ENCODE measurements at places on chromosomes 7 and 10.

- DNase-seq, result no peak
Observed at GRCh38 chr10:103281753-103282152, 4.8 kb downstream of the INA start.

DNA sequence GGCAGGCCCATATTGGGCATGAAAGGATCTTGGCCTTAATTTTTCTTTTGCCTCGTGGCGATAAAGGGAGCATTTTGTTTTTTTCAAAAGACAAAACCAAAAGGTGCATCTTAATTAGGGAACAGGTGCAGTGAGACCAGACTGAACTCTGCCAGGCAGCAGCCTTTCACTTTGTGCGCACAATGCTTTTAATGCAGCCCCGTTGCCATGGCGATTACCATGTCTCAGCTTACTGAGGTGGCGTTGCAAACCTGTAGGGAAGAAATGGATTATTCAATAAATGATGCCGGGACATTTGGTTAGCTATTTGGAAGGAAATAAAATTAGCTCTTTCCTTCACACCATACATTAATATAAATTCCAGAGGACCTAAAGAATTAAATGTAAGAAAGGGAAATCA, 61.9 kb downstream of the MYL10 start:
- DNase-seq, result no peak

DNA sequence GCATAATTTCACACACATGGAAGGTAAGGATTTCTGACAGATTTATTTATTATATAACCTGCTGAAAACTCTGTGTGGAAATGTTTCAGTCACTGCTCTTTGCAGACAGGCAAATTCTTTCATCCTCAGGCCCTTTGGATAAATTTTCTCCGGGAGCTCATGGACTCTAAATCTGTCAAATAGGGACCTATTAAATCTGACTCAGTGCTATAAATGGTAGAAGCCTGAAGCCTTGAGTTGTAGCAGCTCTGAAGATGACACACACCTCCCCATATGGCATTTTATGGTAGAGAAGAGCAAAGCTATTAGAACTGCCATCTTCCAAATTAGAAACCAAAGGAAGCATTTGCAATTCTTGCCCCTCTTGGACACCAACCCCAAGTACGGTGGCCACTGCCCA, 808.7 kb downstream of the XPNPEP1 start:
- DNase-seq, result no peak

GRCh38 chr7:95404316-95404865, 8.2 kb upstream of the PON3 start:
- DNase-seq, result no peak

GRCh38 chr10:10499839-10500238, 517.8 kb upstream of the CELF2 start:
- DNase-seq, result no peak

DNA sequence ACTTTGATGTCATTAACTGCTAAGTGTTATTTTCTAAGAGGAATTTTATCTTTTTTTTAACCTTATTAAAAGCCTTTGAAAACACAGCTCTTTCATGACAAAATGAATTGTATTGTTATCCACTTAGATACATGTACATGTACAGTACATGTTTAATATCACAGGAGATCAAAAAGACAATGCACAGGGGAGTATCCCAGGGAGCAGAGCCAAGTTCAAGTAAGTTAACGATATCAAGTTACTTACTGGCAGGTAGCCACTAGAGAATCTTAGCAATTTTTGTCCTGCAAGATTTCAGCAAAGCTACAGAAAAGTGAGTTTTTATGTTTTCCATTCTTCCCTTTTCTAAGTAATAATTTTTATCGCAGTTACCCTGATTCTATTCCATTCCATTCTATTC, 33.9 kb upstream of the ARL4A start:
- DNase-seq, result no peak

DNA sequence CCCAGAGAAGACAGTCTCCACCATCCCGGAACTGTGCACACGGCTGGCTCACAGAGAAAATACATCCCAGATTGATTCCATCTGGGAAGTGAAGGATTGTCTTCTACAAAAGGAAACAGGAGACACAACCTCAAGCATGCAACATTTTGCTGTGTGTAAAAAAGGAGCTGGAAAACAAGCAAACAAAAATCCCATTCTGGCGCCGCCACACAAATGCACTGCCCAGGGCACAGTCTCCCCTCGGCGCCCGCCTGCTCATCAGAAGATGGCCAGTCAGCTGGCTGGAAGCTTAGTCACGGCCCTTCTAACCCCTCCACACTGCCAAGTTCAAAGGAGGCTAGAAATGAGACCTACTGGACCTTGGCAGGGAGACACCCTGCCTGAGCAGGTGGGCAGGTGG, 14.1 kb upstream of the CYTH3 start:
- DNase-seq, result no peak

DNA sequence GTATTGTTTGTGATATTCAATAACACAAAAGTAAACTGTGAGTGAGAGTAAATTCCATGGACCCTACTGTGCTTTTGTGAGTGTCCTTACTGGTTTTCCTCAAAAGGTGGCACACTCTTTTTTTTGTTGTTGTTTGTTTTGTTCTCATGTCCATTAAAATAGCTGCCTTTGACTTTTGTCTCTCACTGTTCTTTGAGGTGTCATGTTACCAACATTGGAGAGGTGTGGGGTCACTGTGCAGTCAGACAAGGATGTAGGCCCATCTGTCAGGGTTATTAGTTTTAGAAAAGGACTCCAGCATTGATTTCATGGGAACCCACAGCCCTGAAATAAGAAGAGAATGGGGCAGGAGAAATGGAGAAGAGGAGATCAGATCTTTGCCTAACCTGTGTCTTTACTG, 383.1 kb downstream of the SORCS3 start:
- DNase-seq, result no peak

- peak; percentile 14 for DNase-seq
Observed at GRCh38 chr10:70132098-70133029, at the start of gene AIFM2. Gene AIFM2, minus strand, starts transcription at chr10:70132825. Its CDS starts 8,741 bp downstream, at chr10:70124084.

GRCh38 chr10:97714401-97715258, 1.1 kb downstream of the MARVELD1 start:
- DNase-seq, result peak; percentile 8

- DNase-seq, result no peak
Observed at GRCh38 chr10:110034596-110034995, 26.8 kb downstream of the ADD3 start.

DNA sequence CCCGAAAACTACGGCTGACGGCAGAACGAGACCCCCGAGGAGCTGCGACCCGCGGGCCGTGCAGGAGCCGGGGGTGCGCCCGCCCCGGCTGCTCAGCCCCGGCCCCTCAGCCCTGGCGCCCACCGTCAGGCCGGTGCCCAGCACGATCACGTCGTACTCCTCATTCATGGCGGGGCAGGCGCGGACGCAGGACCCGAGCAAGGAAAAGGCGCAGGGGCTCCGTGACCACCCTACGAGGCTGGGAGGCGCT, 218 bp downstream of the GDI2 start:
- no peak for DNase-seq

GRCh38 chr7:22771872-22772228, 44.9 kb downstream of the IL6 start:
- DNase-seq, result no peak

- no peak for DNase-seq
Observed at GRCh38 chr10:97724341-97724941, 10.9 kb downstream of the MARVELD1 start.

DNA sequence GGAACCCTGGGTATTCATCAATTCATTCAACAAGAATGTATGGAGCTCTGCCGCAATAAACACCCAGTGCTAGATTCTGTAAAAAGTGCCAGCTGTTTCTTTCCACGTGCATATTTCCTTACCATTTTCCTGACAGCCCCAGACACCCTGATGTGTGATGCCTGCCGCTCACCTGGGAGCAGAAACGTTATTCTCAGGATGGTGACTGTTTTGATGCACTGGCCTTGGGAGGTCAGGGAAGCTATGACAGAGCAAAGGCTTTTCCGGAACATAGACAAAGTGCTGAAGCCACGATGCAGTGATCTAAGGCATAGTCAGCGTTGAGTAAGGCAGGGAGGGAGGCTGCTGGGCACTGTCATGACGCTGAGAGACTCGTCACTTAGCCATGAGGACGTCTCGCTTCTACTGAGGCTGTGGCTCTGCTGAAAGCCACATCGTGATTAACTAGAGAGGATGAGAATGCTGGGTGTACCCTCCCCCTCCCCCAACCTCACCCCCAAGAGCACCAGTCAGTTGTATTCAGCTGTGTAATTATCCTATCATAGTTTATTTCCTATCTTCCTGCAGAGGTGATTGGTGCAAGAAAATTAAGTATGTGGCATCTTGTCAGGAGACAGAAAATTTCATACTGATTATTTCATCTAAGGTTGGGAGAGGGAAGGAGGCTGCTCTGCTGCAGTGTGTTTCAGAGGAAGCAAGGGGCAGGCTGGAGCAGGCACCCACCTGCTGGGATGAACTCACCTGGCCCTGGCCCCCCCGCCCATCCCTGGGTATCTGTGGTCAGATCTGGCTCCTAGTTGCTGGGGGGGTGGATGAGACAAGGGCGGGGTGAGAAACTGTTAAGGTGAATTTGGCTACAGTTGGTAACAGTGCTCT, 48.8 kb upstream of the SMNDC1 start:
- peak; percentile 44 for DNase-seq

GRCh38 chr7:148645898-148646297, 52.8 kb upstream of the CUL1 start:
- DNase-seq, result no peak

GRCh38 chr10:22386503-22386902, 41.2 kb downstream of the SPAG6 start:
- DNase-seq, result no peak

DNA sequence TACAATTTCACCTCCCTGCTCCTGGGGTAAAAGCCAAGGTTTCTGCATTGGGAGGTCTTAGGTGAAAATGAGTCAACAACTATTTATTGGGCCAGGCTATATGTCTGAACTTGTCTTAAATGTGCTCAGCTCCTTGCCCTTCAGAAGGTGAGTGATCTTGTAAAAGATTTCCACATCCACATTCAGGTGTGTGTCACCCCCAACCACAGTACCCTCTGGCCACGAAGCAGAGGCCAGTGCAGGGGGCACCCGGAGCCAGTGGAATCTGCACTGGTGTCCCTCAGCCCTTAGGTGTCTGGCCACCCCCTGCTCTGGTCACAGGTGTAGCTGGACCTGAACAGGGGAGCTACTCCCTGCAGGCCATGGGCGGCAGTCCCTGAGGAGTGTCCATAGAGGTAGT, 198.5 kb downstream of the PAXIP1 start:
- no peak for DNase-seq

DNA sequence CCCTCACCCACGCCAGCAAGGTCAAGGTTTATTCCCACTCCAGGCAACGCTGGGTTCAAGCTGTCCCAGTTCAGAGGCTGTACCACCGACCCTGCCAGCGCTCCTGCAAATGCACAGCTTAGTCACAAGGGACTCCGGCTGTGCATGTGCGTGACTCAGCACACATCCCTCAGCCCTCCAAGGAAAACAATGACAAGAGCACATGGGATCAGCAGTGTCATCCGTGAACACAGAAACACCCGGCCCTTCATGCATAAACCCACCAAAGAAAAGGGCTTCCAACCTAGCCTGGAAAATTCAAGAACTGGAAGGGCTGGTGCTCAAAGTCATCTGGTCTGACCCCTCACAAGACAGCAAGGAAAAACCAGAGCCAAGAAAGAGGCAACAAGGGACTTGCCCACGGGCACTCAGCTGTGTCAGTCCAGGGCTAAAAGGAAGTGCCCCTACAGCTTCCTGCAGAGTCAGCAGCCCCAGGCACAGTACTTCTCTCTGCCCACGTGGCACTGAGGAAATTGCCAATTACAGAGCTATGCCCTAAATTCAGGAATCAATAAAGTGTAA, 106.1 kb downstream of the KCNMA1 start:
- no peak for DNase-seq

GRCh38 chr10:90167174-90168064, 466.0 kb downstream of the KIF20B start:
- no peak for DNase-seq

- no peak for DNase-seq
Observed at GRCh38 chr10:113853578-113854012, 287 bp downstream of the DCLRE1A start.

DNA sequence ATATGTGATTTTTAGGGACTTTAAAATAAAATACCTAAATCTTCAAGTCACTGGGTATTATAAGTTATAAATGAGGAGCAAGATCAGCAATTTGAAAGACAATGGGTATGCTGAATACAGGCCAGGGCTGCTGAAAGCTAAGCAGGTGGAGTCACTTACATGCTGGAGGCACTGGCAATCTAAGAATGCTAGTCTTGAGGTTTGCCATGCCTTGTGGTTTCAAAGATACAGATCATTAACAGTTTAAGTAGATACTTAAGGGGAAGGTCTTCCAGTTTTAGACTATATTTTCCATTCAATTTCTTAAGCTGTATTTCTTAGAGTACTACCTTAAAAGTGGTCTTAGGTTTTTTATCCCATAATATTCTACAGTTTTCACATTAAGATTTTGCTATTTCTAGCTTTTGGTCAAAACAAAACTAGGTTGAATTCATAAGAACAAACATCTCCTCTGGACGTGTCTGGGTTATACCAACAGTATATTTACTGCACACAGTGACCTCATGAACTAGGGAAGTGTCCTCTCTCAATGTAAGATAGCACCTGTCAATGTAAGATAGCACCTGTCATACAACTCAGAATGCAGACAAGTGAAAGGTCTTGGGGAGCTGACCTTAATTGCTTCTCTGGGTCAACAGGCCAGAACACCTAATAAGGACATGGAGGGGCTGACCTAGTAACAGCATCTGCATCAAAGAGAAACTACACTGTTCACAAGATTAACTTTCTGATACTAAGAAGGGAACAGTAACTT, 2.0 kb downstream of the SRI start:
- no peak for DNase-seq

DNA sequence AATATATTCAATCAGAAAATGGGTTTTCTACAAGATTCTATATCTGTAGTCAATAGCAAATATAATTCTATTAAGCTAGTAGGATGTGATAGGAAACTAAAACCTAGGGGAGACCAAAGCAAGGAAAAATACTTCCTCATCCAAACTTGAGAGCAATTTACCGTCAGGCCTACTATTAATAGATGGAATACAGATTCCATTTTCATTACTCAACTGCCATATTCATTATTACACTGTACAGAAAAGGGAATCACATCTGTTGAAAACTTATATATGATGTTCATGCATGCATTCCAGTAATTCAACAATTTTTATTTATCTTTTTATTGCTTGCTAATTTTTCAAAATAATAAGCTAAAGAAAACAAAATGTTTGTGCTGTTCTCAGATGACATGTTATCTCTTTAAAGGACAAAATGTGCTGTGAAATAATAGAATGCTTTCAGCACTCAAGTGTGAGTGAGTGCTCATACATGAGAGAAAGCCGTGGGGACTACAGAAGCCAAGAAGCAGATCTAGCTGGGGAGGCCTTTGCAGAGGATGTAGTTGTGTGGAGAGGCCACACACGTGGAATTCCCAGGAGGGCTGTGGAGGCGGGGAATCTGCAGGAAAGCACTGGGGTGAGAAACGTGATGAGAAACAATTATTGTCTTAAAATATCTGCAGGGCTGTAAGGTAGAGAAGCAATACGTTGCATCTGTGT, 110.0 kb downstream of the EGFR start:
- DNase-seq, result no peak

GRCh38 chr7:133044722-133045473, 37.0 kb downstream of the CHCHD3 start:
- DNase-seq, result no peak
